Activated naive CD4-positive, alpha-beta T cell (primary cell): ENCODE measurements at places on chromosomes 1 and 21.
A peak's percentile ranks its signal among the peaks of the same experiment; 100 is the strongest.

GRCh38 chr1:46665983-46666382 is 2.2 kb downstream of the ATPAF1 start:
- DNase-seq = no peak

DNA sequence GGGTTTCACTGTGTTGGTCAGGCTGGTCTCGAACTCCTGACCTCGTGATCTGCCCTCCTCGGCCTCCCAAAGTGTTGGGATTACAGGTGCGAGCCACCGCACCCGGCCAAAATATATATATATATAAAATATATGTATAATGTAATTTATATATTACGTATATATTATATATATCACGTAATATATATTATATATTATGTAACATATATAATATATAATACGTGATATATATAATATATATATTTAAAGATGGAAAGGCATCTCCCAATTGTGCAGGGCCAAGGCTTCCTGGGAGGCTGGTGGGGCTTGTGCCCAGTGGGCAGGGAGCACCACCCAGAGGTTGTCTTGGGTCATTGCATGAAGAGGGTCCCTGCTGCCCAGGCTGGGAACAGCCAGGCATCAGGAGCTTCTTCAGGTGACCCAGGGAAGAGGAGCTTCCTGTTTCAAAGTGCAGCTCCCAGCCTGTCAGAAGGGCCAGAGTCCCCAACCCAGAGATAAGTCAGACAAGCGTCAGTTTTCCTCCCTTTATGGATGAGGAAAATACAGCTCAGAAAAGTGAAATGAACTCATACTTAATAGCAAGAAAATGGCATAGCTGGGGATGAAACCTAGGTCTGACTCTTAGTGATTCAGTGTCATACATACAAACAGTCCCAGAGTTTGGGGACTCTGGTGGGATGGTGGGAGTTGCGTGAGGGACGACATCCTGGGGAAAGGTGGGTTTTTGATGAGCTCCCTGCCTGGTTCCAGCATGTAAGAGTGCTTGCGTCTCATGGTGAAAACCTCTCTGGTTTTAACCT is 12.0 kb downstream of the UBE2Q1 start:
- no peak for DNase-seq

DNA sequence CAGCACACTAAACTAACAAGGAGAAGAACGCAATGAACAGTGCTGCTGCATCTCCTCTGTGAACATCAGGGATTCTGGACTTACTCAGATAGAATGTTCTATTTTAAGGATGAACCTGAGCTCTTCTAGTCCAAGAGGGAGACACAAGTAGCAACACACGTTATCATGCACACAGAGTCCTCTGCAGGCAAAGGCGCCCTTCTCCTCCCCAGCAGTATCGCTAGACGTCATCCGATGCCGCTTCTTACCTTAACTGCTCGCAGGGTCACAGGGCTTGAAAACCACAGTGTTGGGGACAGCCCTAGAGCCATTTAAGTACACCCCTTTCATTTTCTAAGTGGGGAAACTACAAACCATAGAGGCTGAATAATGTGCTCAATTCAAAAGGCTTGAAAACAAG is 74.5 kb downstream of the HIVEP3 start:
- DNase-seq = no peak

DNA sequence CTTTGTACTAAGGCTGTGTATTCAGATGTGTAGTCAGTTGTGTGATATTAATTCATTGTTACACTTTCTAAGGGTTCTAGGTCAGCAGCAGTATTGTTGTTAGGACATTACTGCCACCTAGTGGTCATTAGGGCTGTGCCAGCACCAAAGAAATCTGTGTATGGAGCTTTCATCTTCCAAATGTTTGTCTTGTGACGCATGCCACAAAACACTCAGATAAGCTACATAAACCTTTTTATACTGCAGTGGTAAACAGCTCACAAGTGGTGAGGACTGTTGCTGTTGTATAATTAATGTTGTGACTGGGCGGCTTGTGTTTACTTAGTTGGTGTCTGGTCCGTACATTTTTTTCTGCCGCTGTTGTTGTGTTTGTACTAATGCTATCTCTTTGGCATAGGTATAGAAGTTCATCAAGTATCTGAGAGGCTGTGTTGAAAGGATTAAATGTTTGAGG is 51.7 kb downstream of the S1PR1 start:
- peak; percentile 24 for DNase-seq

DNA sequence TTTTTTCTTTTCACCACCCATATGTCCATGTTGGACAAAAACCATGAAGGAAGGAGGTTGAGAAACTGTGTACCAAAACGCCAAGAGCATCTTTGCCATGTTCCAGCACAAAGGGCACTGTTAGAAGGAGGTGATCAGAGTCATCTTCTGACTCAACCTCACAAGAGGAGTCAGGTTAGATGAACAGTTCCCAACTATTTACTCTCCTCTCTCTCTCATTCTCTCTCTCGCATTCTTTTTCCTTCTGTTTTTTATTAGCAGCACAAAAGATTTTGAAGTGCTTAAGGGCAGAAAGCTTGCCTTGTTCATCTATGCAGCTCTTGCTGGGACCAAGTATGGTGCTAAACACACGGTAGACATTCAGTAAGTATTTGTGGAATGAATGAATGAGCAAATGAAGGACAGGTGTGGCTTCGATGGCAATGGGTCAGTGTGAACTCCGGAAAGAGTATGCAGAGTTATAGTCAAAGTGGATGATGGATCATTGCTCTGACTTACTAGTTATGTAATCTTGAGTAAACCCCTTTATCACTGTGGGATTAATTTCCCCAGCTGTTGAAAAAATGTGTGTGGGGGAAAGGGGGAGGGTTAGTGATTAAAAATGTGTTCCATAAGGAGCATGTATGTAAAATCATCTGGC is 33.9 kb downstream of the DDR2 start:
- DNase-seq = no peak

DNA sequence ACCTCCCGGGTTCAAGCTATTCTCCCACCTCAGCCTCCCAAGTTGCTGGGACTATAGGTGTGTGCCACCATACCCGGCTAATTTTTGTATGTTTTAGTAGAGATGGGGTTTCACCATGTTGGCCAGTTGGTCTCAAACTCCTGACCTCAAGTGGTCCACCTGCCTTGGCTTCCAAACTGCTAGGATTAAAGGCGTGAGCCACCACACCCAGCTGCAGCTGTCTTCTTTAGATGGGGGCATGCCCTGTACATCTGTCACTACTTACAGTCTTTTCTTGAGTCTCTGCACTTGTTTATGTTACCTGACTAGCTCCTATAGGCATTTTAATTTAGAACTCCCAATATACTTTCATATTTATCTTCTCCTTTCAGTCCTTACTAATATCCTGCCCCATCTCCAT is 64.2 kb downstream of the SELENOF start:
- no peak for DNase-seq

GRCh38 chr1:55021942-55022546 is 17.3 kb upstream of the PCSK9 start:
- DNase-seq = peak; percentile 51

DNA sequence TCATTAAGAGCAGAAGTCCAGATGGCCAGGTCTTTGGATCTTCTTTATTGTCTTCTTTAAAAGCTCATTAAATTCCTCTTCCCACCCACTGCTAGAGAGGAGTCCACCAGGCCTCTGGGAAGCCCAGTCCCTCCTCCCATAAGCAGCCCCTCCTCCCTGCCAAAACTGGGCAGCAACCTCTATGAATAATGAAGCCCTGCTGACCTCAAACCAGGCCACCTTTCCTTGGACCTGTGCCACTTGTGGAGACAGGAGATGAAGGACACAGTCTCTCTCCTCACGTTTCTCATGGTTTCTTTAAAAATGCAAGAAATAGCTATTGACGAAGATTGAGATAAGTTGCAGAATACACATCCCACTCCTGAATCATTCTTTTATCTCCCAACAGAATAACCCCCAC is 112.8 kb downstream of the EDEM3 start:
- DNase-seq = no peak

GRCh38 chr1:151944126-151944856 is 35.0 kb upstream of the THEM4 start:
- no peak for DNase-seq

DNA sequence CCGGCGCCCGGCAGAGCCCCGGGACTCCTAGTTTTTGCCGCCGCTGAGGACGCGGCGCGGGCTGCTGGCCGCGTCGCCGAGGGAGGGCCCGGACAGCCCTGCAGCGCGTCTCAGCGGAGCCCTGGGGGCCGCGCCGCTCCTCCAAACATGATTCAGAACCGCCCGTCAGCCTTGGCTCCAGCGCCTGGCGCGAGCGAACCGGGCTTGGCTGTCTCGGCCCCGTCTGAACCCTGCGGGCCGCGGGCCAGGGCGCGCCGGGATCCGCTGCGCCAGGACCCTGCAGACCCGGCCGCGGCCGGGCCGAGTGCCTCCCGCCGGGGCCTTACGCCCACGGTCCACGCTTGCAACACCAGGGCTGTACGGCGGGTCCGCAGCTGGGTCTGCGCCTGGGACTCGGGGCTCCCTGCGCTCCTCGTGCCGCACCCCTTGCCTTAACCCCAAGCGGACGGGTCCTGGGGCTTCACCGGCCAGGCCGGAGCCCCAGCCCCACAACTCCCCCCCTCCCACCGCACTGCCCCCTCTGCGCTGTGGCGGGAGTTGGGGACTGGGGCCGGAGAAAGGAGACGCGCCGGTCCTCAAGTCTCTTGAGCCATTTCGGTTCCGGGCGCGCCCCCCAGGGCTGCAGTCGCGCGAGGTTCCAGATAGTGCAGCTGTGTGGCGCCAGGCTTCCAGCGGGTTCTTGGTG is 48.4 kb upstream of the CD34 start:
- DNase-seq = no peak

DNA sequence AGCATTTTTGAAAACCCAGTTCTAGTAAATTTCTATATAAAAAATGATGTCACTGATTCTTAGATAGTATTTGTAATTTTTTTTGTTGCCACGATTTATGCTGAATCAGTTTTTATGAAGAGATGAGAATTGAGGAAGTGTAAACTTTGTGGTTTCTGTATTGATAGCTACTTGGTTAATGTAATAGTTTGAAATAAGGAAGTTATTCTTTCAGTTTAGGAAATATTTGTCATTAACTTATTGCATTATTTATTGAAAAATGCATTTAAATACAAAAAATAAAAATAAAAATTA is 97.8 kb downstream of the ZFYVE9 start:
- no peak for DNase-seq

- no peak for DNase-seq
Observed at GRCh38 chr1:90295534-90295933, 300.6 kb downstream of the ZNF326 start.

DNA sequence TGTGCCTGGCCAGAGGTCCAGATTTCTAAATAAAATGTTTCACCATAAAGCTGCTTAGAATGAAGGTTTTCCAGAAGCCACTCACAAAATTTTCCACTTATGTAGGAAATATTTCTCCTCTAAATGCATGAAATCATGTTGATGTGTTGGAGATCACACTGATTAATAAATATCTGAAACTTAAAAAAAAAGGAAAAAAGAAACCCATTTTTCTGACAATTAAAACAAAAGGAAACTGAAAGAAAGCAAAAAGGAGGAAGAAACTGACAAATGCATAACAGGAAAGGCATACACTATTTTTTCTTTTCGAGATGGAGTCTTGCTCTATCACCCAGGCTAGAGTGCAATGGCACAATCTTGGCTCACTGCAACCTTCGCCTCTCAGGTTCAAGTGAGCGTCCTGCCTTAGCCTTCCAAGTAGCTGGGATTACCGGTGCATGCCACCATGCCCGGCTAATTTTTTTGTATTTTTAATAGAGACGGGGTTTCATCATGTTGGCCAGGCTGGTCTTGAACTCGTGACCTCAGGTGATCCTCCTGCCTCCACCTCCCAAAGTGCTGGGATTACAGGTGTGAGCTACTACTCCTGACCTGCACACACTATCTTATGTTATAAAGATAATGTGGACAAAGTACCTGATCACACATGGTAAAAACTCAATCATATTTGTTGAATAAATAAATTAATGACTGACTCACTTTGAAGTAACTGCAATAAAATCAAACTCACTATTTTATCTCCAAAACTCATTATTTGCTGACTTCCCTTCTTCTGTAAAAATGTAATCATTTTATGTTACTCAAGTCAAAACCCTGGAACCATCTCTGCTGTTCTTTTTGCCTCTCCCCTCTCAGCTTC is 149.8 kb upstream of the NR5A2 start:
- no peak for DNase-seq

DNA sequence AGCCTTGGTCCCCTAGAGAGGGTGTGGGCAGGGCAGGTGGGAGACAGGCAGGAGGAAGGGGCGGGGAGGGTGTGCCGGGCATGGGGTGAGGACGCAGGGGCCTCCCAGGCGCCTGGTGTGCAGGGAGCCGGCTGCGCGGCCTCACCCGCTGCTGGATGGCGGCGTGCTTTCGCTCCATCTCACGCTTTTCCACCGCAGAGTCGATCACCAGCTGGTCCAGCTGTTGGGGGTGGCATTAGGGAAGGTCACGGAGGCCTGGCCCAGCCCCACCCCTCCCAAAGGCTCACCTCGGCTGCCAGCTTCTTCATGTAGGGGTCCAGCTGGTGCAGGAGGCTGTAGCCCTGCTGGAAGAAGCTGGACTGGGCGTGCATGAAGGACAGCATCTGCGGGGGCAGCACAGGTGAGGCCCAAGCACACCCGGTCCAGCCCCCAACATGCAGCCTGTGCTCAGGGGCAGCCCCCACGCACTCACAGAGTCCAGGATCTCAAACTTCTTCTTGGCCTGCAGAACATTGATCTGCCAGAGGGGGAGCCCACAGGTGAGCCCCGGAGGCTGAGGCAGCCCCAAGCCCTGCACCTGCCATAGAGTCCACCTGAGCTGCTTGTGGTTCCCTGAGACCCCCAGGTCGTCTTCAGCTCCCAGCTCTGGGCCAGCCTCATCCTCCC is 7.9 kb downstream of the ACAP3 start:
- DNase-seq = no peak

DNA sequence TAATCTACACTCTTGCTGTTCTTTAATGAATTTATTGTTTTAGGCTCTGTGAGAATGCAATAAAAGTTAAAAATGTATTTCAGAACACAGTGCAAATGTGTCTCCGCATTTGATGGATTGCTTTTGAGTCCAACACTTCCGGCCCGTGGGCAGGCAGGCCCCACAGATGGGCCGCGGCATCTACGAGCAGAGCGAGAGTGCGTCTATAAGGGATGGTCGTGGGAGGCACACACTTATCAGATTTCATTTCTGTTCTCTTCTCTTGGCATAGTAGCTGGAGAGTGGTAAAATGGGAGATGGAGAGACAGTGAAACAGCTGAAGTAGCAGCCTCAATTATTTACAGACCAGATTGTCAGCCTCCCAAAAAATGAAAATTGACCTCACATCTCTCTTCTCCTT is 134.2 kb downstream of the NAV1 start:
- no peak for DNase-seq

DNA sequence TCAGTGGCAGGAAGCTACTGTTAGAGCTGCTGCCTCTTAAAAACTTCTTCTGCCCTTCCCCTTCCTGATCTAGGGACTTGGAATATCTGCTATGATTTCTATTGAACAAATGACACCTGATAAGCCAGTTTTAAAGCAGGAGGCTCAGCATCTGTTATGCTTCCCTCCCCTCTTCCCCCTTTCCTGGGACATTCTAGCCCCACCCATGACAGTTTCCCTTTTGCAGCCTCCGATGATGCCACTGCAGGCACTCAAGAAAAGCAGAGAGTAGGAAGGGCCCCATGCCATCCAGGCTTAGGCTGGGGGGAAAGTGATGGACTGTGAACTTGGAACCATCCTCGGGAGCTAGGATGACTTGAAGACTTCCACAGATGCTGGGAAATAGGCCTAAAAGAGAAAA is 15.1 kb upstream of the EPB41 start:
- no peak for DNase-seq
